ENCODE measurements at places on chromosomes 12 and 14. TPM values are rescaled to one million over a fixed set of nuclear protein-coding genes. Genes with fewer than 3 reads are reported as not detected.

PTCSC3 gene
- polyA plus RNA-seq: not detected

EXOC3L4 gene
- 8.7 TPM for polyA plus RNA-seq

TEAD4 gene
- polyA plus RNA-seq: 24.6 TPM

CATSPERB gene
- 0.68 TPM for polyA plus RNA-seq

RPS6KA5 gene
- polyA plus RNA-seq: 7.6 TPM

ARHGAP9 gene
- polyA plus RNA-seq: 3.1 TPM

SLC6A13 gene
- polyA plus RNA-seq: 64.9 TPM

TCL1B gene
- polyA plus RNA-seq: 0.36 TPM

FAIM2 gene
- polyA plus RNA-seq: 5.6 TPM

RASAL1 gene
- polyA plus RNA-seq: 27.3 TPM

EIF2S1 gene
- 91.8 TPM for polyA plus RNA-seq

TM9SF1 gene
- 36.6 TPM for polyA plus RNA-seq

AICDA gene
- 0.55 TPM for polyA plus RNA-seq

SELPLG gene
- polyA plus RNA-seq: 2.3 TPM

RILPL2 gene
- polyA plus RNA-seq: 5.6 TPM

CLEC4D gene
- polyA plus RNA-seq: 0.09 TPM

INHBC gene
- 0.33 TPM for polyA plus RNA-seq

CCDC175 gene
- polyA plus RNA-seq: 0.54 TPM

TAS2R7 gene
- polyA plus RNA-seq: not detected

CRIP2 gene
- 165 TPM for polyA plus RNA-seq

RNASE3 gene
- polyA plus RNA-seq: 1.1 TPM

RTL1 gene
- polyA plus RNA-seq: 0.05 TPM

IPO8 gene
- 62.8 TPM for polyA plus RNA-seq

FICD gene
- 4.0 TPM for polyA plus RNA-seq

POTEM gene
- polyA plus RNA-seq: not detected

Data from renal cortex interstitium (tissue), 15 donors.